ENCODE measurements at places on chromosomes 3 and 15.

GRCh38 chr15:31392761-31393401 lies 66.2 kb downstream of the KLF13 start:
- no peak for DNase-seq
- H3K36me3 ChIP-seq, result no peaks in the 10 kb centered on the region
- H3K4me1 ChIP-seq, result peaks cover 34% of the 10 kb centered on the region
- peak overlapping the region; percentile 73 for H3K4me3 ChIP-seq
- peak overlapping the region; percentile 96 for H3K27ac ChIP-seq

- H3K27me3 ChIP-seq, result no peaks in the 10 kb centered on the region
- no peaks in the 10 kb centered on the region for H3K36me3 ChIP-seq
- no peak for DNase-seq
Measured at GRCh38 chr3:43259626-43260025, 26.7 kb upstream of the SNRK start.

DNA sequence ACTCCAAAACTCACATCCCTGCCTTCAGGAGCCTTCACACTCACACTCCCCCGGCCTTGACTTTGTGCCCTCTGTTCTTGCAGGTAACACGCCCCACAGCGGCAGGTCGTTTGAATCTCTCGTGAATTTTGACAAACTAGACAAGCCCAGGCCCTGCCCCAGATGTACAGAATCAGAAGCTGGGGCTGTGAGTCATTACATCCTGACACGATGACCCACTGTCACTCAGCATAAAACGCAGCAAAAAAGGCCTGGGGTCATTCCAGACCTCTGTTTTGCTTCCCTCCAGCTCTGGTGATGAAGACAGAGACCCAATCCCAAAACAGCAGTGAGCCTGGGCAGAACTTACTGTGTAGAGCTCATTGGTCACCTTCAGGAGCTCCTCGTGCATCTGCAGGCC lies 116.4 kb upstream of the RAD18 start:
- no peaks in the 10 kb centered on the region for H3K27me3 ChIP-seq
- H3K36me3 ChIP-seq, result no peaks in the 10 kb centered on the region
- no peak for DNase-seq
- H3K4me1 ChIP-seq, result no peaks in the 10 kb centered on the region
- no peak overlapping the region for H3K4me3 ChIP-seq

- DNase-seq, result no peak
- H3K27ac ChIP-seq, result no peak overlapping the region
- H3K4me1 ChIP-seq, result peaks cover 11% of the 10 kb centered on the region
- no peaks in the 10 kb centered on the region for H3K36me3 ChIP-seq
- H3K27me3 ChIP-seq, result no peaks in the 10 kb centered on the region
Measured at GRCh38 chr15:82848241-82848993, 39.0 kb downstream of the WHAMM start.

GRCh38 chr3:64237083-64237482 lies 11.8 kb upstream of the PRICKLE2 start:
- H3K4me3 ChIP-seq, result no peak overlapping the region
- H3K27ac ChIP-seq, result no peak overlapping the region
- H3K36me3 ChIP-seq, result no peaks in the 10 kb centered on the region

DNA sequence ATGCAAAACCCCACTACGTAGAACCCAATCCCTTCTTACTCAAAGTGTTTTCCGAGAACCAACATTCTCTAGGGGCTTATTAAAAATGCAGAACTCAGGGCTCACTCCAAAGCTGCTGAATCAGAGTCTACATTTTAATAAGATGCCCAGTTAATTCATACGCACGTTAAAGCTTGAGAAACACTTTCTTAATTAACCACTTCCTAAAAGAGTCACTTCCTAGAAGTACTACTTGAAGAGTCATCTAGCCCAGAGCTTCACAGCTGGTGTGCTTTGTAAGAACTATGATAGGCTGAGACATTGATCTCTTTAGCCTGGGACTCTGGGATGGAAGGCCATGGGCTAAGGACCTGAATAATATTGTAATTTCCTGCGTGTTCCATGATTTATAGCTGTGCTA lies 9.0 kb downstream of the COL6A5 start:
- no peaks in the 10 kb centered on the region for H3K36me3 ChIP-seq
- H3K27me3 ChIP-seq, result no peaks in the 10 kb centered on the region
- no peak overlapping the region for H3K27ac ChIP-seq
- no peaks in the 10 kb centered on the region for H3K4me1 ChIP-seq
- no peak for DNase-seq

DNA sequence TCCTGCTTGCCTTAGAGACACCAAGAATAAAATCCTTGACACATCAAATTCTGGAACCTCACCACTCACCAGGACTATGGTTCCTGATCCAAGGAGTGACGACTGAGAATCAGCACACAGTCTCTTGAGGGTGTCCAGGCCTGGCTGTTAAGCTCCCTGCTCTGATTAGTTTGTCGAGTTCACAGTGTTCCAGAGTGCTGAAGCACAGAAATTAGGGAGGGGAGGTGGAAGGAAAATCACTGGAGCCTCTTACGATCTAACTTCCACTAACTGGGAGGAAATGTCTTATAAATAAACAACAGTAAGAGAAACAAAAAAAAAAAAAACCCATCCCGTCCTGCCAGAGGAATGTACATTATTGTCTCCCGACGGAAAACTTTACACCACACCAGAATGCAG lies 330.2 kb downstream of the TIGIT start:
- peak overlapping the region; percentile 46 for H3K4me3 ChIP-seq
- DNase-seq, result peak; percentile 65
- H3K4me1 ChIP-seq, result peaks cover 75% of the 10 kb centered on the region
- no peaks in the 10 kb centered on the region for H3K36me3 ChIP-seq
- H3K27ac ChIP-seq, result peak overlapping the region; percentile 97

DNA sequence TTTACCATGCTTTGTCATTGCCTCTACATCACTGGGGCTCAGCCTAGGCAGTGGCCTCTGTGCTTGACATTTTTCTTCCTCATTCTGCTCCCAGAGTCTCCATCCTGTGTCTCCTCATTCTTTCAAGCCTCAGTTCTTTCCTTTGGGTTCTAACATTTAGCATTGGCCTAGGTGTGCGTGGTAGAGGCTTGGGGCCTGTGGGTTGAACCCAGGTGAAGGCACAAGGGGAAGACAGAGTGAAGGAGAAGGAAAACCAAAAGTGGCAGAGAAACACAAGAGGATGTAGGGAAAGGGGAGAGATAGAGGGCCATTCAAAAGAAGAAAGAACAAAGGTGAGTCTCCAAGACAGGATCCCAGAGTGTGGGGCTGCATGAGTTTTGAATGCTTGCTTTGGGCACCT lies 75.7 kb downstream of the FNDC3B start:
- peaks cover 61% of the 10 kb centered on the region for H3K36me3 ChIP-seq
- H3K4me1 ChIP-seq, result peaks cover 10% of the 10 kb centered on the region
- H3K27ac ChIP-seq, result no peak overlapping the region
- no peak for DNase-seq

GRCh38 chr3:60898321-60898720 lies 352.9 kb downstream of the FHIT start:
- no peak overlapping the region for H3K27ac ChIP-seq
- H3K36me3 ChIP-seq, result no peaks in the 10 kb centered on the region
- DNase-seq, result no peak
- no peaks in the 10 kb centered on the region for H3K4me1 ChIP-seq
- no peak overlapping the region for H3K4me3 ChIP-seq

DNA sequence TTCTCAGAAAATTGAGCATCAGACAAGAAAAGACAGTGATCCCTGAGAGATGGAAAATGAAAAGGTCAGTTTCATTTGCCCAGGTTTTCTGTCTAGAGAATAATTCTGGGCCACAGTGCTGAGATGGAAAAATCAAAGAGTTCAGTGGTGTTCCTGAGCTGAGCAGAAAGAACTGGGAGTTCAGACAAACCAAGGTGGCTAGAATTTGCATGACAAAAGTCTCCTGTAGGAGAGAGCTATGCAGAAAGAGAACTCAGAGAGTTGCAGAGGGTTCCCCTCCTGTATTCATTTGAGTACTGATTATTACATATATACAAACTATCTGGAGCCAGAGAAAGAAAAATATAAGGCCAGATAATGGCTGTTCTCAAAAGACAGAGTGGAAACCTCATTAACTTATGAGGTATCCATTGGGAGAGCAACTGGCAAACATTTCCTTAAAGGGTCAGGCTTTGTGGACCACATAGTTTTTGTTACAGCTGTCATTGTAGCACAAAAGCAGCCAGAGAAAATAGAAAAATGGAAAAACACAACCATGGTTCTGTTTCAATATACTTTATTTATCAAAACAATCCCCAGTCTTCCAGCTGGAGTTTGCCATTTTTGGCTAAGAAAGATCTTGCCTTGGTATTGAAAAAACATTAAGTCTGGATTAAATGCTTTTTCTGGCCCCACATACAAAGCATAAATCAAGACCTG lies 1004.1 kb downstream of the TBL1XR1 start:
- no peaks in the 10 kb centered on the region for H3K27me3 ChIP-seq
- no peaks in the 10 kb centered on the region for H3K4me1 ChIP-seq
- no peaks in the 10 kb centered on the region for H3K36me3 ChIP-seq
- H3K4me3 ChIP-seq, result no peak overlapping the region
- DNase-seq, result no peak
- H3K27ac ChIP-seq, result no peak overlapping the region

DNA sequence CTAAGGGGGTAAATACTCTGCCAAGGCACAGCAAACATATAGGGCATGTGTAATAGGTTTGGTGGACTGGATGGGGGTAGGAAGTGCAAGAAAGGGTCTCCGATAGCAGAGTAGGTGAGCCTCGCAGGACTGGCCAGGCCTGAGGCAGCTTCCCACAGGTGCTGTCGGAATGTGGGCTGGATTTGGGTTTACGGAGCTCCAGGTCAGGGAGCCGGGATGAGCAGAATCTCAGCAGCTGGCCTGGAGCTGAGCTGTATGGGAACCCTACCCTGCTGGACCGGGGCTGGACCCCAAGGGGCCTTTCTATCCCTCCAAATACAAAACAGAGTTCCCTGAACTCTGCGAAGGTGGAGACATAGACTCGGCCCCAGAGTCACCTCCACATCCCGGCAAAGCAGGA lies 15.0 kb downstream of the KLF15 start:
- no peaks in the 10 kb centered on the region for H3K36me3 ChIP-seq
- no peak overlapping the region for H3K4me3 ChIP-seq
- DNase-seq, result peak; percentile 1
- H3K27me3 ChIP-seq, result no peaks in the 10 kb centered on the region
- no peak overlapping the region for H3K27ac ChIP-seq
- H3K4me1 ChIP-seq, result no peaks in the 10 kb centered on the region

- DNase-seq, result no peak
- no peaks in the 10 kb centered on the region for H3K27me3 ChIP-seq
- no peak overlapping the region for H3K4me3 ChIP-seq
- H3K4me1 ChIP-seq, result peaks cover 6% of the 10 kb centered on the region
Measured at GRCh38 chr15:73518876-73519733, 76.1 kb downstream of the REC114 start.

DNA sequence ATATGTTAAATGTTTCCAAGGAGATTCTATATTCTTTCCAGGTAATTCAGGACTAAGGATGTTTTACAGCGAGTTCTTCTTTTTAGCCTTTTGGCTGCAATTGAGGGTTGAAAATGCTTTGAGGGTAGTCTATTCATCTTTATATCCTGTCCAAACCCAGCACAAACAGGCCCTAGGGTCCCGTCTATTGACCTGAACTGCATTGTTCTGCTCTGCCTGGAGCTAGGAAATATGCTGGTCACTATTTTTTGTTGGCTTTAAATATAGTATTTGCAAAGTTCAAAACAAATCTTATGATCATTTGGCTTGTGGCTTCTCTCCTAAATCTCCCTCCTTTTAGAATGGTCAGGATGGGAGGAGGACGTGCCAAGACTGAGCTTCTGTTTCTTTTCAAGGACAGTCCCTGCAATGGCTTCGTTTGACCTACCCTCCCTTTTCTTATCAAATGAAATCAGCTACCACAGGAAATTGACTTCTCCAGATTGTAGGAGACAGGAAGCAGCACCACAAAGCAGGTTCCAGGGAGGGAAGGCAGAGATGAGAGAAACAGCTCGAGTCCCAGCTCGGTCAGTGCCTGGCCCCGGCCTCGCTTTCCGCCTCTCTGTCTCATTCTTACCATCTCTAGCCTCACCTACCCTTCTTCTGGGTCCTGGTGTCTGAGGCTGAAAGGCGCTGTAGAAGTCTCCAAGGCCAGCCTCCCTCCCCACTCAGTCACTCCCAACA lies 27.6 kb upstream of the NRROS start:
- H3K4me3 ChIP-seq, result peak overlapping the region; percentile 30
- H3K4me1 ChIP-seq, result peaks cover 34% of the 10 kb centered on the region
- peak overlapping the region; percentile 78 for H3K27ac ChIP-seq
- DNase-seq, result no peak

DNA sequence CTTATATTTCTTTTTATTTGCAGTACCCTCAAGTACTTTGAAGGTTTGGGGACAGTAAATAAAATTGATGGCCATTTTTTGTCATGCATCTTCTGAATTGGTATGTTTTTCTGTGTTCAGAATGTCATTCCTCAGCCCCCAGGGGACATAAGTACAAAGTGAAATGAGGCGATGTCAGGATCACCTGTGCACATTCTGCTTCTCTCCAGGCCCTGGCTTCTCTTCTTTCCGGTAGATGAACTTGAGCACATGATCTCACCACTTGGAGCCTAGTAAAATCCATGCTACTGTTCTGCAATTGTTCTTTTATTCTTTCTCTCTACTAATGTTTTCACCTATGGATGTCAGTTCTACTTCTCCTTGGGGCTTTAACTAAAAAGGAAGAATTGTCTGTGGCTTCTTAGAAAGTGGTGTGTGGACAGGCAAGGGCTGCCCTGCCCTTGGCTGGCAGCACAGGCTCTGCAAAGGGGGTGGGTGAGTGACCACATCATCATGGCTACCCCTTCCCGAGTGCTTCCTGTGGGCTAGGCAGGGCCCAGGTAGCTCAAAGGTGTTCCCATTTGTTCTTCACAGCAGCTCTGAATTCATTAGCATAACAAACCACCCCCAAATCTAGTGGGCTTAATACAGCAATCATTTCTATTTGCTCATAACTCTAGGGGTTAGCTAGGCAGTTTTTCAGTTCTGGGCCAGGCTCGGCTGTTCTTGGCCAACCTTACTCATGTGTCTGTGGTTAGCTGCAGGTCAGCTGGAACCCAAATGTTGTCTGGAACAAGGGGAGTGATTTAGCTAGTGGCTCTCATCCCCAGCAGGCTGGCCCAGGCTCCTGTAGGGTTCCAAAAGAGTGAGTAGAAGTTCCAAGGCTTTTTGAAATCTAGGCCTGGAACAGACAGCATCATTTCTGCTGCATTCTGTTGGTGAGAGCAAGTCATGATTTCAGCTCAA lies 154.0 kb upstream of the CTDSPL start:
- H3K4me1 ChIP-seq, result peaks cover 29% of the 10 kb centered on the region
- no peak for DNase-seq
- no peak overlapping the region for H3K4me3 ChIP-seq
- H3K27me3 ChIP-seq, result no peaks in the 10 kb centered on the region
- H3K36me3 ChIP-seq, result peaks cover 10% of the 10 kb centered on the region

DNA sequence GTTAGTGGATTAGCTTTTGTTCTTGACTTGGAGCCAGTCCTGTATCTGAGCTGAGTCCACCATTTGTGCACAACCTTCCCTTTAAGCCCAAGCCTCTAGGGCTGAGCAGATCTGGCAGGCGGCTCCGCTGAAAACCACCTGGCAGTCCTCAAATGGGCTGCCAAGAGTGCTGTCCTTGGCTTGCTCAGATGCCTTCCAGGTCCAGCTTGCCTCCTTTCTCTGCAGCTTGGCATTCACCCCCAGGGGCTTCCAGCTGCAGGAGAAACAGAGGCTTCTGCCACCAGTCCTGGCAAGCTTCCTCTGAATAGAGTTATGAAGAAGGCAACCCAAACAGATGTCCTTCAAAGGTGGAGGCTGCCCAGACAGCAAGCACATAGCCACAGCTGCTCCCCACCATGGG lies 96.7 kb downstream of the LRTM1 start:
- no peak for DNase-seq
- no peaks in the 10 kb centered on the region for H3K27me3 ChIP-seq
- no peak overlapping the region for H3K27ac ChIP-seq
- no peaks in the 10 kb centered on the region for H3K36me3 ChIP-seq
- H3K4me1 ChIP-seq, result no peaks in the 10 kb centered on the region
- H3K4me3 ChIP-seq, result no peak overlapping the region

All from heart left ventricle (tissue), 16 donors.